Calu3 (cell line): ENCODE measurements at places on chromosomes 12 and 14. TPM values are rescaled to one million over a fixed set of nuclear protein-coding genes. Genes with fewer than 3 reads are reported as not detected.

The TAS2R46 gene
- 1.1 and 2.2 TPM in 2 replicates for total RNA-seq

GRCh38 chr14:99168330-99168729 lies 103.7 kb downstream of the BCL11B start:
- no peak for DNase-seq

- DNase-seq, result no peak
These were observed 181.9 kb downstream of the NUAK1 start for GRCh38 chr12:105956662-105957457.

DNA sequence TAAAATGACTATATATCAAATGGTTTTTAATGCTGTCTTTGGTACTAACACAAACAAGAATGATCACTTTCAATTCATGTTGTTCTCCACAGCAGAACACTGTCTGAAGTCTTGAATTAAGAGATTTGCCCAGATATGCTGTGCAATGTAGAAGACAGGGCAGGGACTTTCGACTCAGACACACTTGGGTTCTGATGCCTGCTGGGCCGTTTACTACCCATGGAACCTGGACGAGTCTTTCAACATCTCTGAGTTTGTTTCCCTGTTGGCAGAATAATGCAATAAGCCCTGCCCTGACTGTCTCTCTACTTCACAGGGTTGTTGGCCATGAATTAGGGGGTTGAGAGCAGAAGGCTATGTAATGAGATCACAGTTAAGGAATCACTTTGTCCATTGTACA lies 162.6 kb upstream of the TMPO start:
- DNase-seq, result no peak

The CLEC2A gene
- not detected in 2 replicates for total RNA-seq
